Right renal cortex interstitium (tissue), 3 donors: ENCODE measurements at places on chromosomes 4 and X.

DNA sequence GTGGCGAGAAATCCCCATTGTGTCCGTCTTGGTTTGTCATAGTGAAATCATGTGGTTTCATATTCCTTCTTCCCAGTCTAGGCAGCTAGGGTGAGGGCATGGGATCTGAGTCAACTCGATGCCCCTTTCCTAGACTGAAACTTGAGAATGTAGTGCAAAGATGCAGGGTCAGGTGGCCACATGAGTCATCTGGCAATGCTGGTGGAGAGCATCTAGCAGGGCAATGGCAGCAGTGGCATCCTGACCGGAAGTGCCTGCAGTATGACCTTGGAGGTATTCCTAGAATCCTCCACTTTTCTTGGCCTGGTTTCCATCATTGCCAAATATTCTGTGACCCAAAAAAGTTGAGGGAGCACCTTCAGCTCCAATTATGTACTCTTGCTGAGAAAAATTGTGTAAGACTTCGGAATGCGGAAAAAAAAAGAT is 39.1 kb upstream of the TMEM184C start:
- DNase-seq, result no peak

GRCh38 chr4:75542824-75543223 is 13.0 kb upstream of the ODAPH start:
- no peak for DNase-seq

DNA sequence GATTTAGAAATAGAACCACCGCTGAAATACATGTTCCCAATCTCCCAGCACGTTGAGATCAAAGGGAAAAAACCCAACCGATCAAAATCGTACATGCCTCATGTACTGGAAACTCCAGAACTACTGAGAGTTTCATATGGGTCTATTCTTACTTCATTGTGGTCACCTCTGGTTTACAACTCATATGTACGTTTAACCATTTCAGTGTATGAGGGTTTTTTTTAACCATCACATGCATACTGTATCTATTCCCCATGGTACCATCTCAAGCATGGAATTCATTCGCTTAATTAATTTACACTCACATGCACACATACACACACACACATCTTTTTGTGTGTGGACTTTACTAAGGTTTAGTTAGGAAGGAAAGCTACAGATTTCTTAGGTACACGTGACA is 46.0 kb upstream of the CLNK start:
- DNase-seq, result no peak

- no peak for DNase-seq
Observed at GRCh38 chr4:29326816-29327215, 1393.4 kb upstream of the PCDH7 start.

DNA sequence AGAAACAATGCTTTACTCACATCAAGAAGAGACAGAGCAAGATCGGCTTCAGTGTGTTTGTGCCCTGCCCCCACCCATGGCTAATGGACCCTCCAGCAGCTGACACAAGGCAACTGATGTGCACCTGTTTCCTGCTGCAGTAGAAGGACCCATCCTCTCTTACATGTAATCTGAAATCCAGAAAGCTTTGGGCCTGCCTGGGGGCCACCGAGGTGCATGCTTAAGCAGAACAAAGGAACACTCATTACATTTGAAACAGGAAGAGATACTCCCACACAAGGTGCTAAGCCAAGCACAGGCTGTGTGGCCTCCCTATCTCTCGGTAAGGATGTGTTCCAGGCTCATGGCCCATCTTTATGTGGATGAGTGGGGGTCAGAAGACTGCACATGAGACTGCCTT is 338.0 kb downstream of the SPOCK3 start:
- DNase-seq, result no peak

DNA sequence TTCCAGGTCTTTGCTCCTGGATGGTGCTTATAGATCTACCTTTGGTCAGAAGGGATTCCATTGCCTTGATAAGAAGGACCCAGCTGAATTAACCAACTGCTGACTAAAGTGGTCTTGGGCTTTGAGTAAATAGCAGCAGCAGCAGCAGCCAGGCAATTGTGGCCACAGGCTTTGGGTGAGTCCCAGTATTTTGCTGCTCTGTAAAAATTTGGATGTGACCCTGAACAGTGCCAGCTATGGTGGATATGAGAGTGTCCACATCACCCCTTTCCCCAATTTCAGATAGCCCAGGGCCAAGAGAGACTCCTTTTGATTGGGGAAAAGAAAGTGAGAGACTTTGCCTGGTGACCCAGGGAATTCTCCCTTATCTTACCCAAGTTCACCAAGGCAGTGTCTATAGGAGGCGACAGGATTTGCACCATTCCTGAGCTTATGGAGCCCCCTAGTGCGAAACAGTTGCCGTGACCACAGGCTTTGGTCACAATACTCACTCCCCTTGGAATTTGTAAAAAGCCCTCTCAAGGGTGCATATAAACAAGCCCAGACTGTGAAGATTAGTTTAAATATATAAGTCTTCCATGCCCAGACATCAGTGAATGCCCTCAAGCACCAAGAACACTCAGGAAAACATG is 518.0 kb downstream of the TMA16 start:
- peak; percentile 12 for DNase-seq
